ENCODE measurements at places on chromosomes 7 and 10. TPM values are rescaled to one million over a fixed set of nuclear protein-coding genes. Genes with fewer than 3 reads are reported as not detected.

- DNase-seq = no peak
These were observed 18.5 kb downstream of the BICC1 start for GRCh38 chr10:58531084-58531695.

GCK gene
- total RNA-seq = 7.7 TPM

PRRT4 gene
- total RNA-seq = 6.5 TPM

GRCh38 chr10:84214612-84215235, 10.6 kb downstream of the LRIT2 start:
- no peak for DNase-seq

GRCh38 chr7:46545790-46546189, 624.7 kb upstream of the IGFBP3 start:
- DNase-seq = no peak

GRCh38 chr7:138032186-138032585, 30.3 kb upstream of the CREB3L2 start:
- no peak for DNase-seq

DNA sequence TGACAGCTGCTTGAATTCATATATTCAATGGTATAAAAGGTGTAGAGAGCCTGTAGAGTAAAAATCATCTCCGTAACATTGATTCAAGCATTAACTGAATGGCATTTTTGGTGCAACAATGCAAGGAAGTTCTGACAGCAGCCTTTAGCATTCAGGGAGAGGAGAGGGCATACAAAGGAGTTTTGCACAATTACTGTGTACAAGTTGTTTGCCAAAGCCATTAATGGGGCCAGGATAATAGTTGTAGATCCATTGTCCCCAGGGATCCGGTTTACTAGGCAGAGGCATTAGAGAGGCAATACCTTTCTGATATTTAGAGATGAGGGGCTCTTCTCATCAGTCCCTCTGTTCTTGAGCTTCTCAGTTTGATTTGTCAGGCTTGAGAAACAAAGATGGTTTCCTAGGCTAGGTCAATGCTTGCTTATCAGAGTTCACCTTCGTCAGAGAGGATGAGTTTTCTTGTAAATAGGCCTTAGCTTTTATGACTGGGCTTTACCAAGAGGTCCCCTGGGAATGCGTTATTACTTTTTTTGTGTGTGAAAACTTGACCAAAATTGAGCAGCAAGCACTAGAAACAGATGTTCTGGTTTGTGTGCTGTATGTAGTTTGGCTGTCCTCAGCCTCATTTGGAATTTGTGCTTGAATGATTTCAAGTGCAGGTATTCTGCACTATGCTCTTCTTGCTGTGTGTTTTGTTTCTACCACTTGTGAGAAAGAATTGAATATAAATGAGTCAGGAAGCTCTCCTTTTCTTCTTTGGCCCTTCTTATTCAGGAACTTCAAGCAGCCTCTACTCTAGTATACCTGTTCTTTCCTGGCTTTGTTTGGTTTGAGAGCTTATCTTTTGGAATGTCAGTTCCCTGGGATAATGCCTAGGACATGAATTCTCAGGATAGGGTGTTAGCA, 32.0 kb downstream of the SND1 start:
- no peak for DNase-seq

DNA sequence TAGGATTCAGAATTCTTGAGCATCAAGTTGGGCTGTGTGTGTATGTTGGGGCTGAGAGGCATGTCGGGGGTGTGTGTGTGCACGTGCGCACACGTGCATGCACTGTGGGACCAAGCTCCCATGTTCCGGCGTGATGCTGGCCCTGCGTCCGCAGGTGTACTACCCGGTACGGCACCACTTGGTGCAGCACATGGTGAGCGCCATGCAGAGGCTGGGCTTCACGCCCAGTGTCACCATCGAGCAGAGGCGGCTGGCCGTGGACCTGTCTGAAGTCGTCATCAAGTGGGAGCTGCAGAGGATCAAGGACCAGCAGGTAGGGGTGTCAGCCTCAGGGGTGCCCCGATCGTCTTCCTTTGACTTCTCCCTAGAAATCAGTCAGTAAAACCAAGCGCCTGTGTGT, 77.7 kb downstream of the TRRAP start:
- no peak for DNase-seq

All from cerebellum (tissue), 4 donors.